ENCODE measurements at places on chromosomes 7 and 10. TPM values are rescaled to one million over a fixed set of nuclear protein-coding genes. Genes with fewer than 3 reads are reported as not detected.

NPY4R gene
- polyA plus RNA-seq: 0.69 TPM

PRR15 gene
- polyA plus RNA-seq: 0.18 TPM

AQP1 gene
- polyA plus RNA-seq: 177 TPM

MACROH2A2 gene
- polyA plus RNA-seq: 74.1 TPM

CACNB2 gene
- polyA plus RNA-seq: 11.9 TPM

WDR11 gene
- 81.1 TPM for polyA plus RNA-seq

DMTF1 gene
- 262 TPM for polyA plus RNA-seq

OPN4 gene
- not detected for polyA plus RNA-seq

STEAP1 gene
- polyA plus RNA-seq: 2.4 TPM

HIP1 gene
- 51.1 TPM for polyA plus RNA-seq

ERLIN1 gene
- 48.4 TPM for polyA plus RNA-seq

PPIF gene
- 30.9 TPM for polyA plus RNA-seq

FBXO24 gene
- 5.5 TPM for polyA plus RNA-seq

CALML3 gene
- polyA plus RNA-seq: 0.28 TPM

ACTL6B gene
- polyA plus RNA-seq: 0.20 TPM

CAV1 gene
- 339 TPM for polyA plus RNA-seq

OR2AE1 gene
- not detected for polyA plus RNA-seq

CARD11 gene
- 4.2 TPM for polyA plus RNA-seq

ACTA2 gene
- polyA plus RNA-seq: 415 TPM

PHKG1 gene
- polyA plus RNA-seq: 2.6 TPM

NRCAM gene
- polyA plus RNA-seq: 17.7 TPM

SEMA3C gene
- polyA plus RNA-seq: 118 TPM

CDNF gene
- 2.8 TPM for polyA plus RNA-seq

MOGAT3 gene
- 0.08 TPM for polyA plus RNA-seq

VPS37D gene
- 8.6 TPM for polyA plus RNA-seq

INMT gene
- 12.3 TPM for polyA plus RNA-seq

TRIM50 gene
- 0.27 TPM for polyA plus RNA-seq

ASL gene
- 24.9 TPM for polyA plus RNA-seq

DNAH11 gene
- 3.0 TPM for polyA plus RNA-seq

PROSER2 gene
- 3.3 TPM for polyA plus RNA-seq

ERVW-1 gene
- 1.9 TPM for polyA plus RNA-seq

INPP5A gene
- polyA plus RNA-seq: 36.0 TPM

ANK3 gene
- 36.0 TPM for polyA plus RNA-seq

MYPN gene
- 0.03 TPM for polyA plus RNA-seq

INTS1 gene
- 61.0 TPM for polyA plus RNA-seq

RNLS gene
- 4.4 TPM for polyA plus RNA-seq

All from left lung (tissue), 14 donors.